Activated CD8-positive, alpha-beta memory T cell treated with anti-CD3 and anti-CD28 coated beads, Interleukin-2, amount 10 ng/mL, durations not matched to agents 7 days and 5 days (primary cell): ENCODE measurements at places on chromosomes 1 and 21. TPM values are rescaled to one million over a fixed set of nuclear protein-coding genes. Genes with fewer than 3 reads are reported as not detected.

The TFAP2E gene
- total RNA-seq, result 0.68 TPM

The LYPD8 gene
- not detected for total RNA-seq

The OPTC gene
- total RNA-seq, result not detected

The OR2L13 gene
- not detected for total RNA-seq

The TARDBP gene
- 184 TPM for total RNA-seq
